CD4-positive, alpha-beta T cell treated with Interleukin-15 for 4 hours (primary cell): ENCODE measurements at places on chromosomes 1 and 21.

DNA sequence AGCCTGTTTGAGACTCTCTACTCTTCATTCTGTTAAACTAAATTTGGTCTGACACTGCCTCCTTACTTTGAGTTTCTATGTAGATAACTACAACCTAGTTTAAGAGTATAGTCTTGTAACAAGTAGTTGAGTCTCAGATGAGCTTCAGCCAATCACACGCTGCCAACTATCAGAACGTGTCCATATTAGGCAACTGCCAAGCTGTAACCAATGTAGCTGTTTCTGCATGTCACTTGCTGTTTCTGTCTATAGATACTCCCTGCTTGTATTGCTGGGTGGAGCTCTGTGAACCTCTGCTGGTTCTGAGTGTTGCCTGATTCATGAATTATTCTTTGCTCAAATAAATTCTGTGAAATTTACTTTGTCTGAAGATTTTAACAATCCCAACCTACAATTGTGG lies 452.6 kb upstream of the NR5A2 start:
- DNase-seq: no peak

GRCh38 chr1:241271427-241271826 lies 85.6 kb downstream of the RGS7 start:
- no peak for DNase-seq

- DNase-seq: no peak
Measured at GRCh38 chr1:28530456-28530855, 22.4 kb upstream of the TRNAU1AP start.

- DNase-seq: no peak
Measured at GRCh38 chr1:68431076-68431475, 18.7 kb downstream of the RPE65 start.

GRCh38 chr1:160340146-160340545 lies 2.9 kb downstream of the COPA start:
- no peak for DNase-seq

GRCh38 chr1:63924600-63924999 lies 150.8 kb downstream of the ROR1 start:
- DNase-seq: no peak

- DNase-seq: no peak
Measured at GRCh38 chr1:221891708-221892107, 149.8 kb upstream of the DUSP10 start.

- no peak for DNase-seq
Measured at GRCh38 chr1:26693599-26694572, 1.9 kb upstream of the ARID1A start.

- DNase-seq: no peak
Measured at GRCh38 chr1:34364376-34364775, 187.7 kb downstream of the C1orf94 start.

DNA sequence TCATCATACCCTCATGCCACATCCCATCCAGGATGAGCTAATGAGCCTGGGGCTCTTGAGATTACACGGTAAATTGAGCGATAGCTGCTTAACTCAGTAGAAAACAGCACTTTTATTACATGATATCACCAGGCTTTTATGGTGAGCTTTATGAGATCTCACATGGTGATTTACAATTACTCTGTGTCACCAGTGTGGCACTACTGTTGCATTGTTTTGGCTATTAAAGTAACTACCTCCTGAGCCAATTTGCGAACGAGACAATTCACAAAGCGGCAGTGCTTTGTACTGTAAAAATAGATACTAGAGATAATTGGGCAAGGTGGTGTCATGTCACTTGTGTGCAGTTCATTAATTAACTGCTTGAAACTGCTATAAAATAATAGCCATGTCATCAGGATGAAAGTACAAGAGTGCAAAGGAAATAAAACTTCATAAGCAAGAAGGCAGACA lies 767.7 kb upstream of the ADGRL2 start:
- no peak for DNase-seq

DNA sequence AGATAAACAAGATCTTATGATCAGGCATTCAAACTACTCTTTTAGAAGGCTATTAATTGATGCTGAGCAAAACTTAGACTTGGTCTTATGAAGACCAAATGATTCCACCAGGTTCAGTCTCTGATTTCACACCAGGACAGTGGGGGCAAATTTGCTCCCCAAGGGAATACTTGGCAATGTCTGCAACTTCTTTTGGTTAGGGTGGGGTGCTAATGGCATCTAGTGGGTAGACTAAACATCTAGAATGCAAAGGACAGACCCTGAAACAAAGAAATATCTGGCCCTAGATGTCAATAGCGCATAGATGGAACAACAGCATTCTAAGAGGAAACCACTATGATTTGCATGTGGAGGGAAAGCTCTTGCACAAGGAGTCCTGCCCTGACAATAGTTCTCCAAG lies 30.6 kb downstream of the DPT start:
- DNase-seq: no peak

- no peak for DNase-seq
Measured at GRCh38 chr1:242764161-242764560, 239.7 kb upstream of the PLD5 start.
